Panc1 (cell line): ENCODE measurements at places on chromosomes 6 and 20. TPM values are rescaled to one million over a fixed set of nuclear protein-coding genes. Genes with fewer than 3 reads are reported as not detected.

Gene CYP24A1
- total RNA-seq, result 3.0 TPM

Gene SEMG1
- total RNA-seq, result not detected

Gene HAO1
- total RNA-seq, result 0.13 TPM

Gene TCP11
- total RNA-seq, result not detected

Gene LBP
- 0.15 TPM for total RNA-seq

Gene ELOVL4
- total RNA-seq, result 0.41 TPM

Gene TINAG
- total RNA-seq, result not detected

Gene RNF39
- total RNA-seq, result not detected

Gene GSTA2
- not detected for total RNA-seq

Gene TMC2
- total RNA-seq, result not detected

Gene SLC44A4
- total RNA-seq, result 2.7 TPM

Gene BAK1
- total RNA-seq, result 31.5 TPM

Gene LPA
- 0.21 TPM for total RNA-seq

Gene RBBP8NL
- not detected for total RNA-seq

Gene MAVS
- total RNA-seq, result 32.3 TPM

Gene SLC17A2
- total RNA-seq, result not detected

Gene IMPG1
- total RNA-seq, result not detected

Gene SLC17A3
- not detected for total RNA-seq

Gene TEAD3
- total RNA-seq, result 10.7 TPM

Gene SDC4
- 93.3 TPM for total RNA-seq

Gene IL20RA
- not detected for total RNA-seq

Gene BNIP5
- total RNA-seq, result not detected

Gene SLC35D3
- not detected for total RNA-seq

Gene CLPSL2
- 0.57 TPM for total RNA-seq

Gene EPHA7
- total RNA-seq, result 8.6 TPM

Gene TBXT
- not detected for total RNA-seq

Gene GSTA3
- total RNA-seq, result not detected

Gene CASS4
- 0.15 TPM for total RNA-seq

Gene NT5DC1
- total RNA-seq, result 79.1 TPM

Gene ARMH2
- total RNA-seq, result not detected

Gene SIRPA
- 2.4 TPM for total RNA-seq

Gene TREM1
- not detected for total RNA-seq

Gene ZSCAN23
- total RNA-seq, result 1.6 TPM

Gene PROKR2
- total RNA-seq, result not detected

Gene NR2E1
- 0.13 TPM for total RNA-seq

Gene PHF1
- 51.6 TPM for total RNA-seq

Gene CRIP3
- 0.64 TPM for total RNA-seq

Gene NOX3
- not detected for total RNA-seq

Gene CGA
- total RNA-seq, result not detected

Gene SCRT2
- total RNA-seq, result not detected

Gene MAP7
- 1.8 TPM for total RNA-seq

Gene HLA-DOA
- total RNA-seq, result 0.08 TPM
